SHP77 treated with DMSO at 0.1 percent for 48 hours (cell line): ENCODE measurements at places on chromosomes 2 and 18.

DNA sequence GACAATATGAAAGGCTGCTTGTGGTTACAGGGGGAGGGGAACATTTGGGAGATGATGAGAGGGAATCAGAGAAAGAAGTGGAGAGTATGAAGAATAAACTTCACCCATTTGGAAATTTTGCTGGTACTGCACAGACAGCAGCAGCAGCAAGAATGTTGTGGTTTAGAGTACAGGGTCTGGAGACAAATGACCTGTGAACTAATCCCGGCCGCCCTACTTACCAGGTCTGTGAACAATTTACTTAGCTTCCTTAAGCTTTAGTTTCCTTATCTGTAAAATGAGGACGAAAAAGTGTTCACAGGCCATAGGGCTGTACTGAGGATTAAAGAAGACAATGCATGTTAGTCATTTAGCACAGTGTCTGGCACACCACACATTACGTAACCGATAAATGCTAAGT, 685.4 kb upstream of the CELF4 start:
- DNase-seq: no peak

DNA sequence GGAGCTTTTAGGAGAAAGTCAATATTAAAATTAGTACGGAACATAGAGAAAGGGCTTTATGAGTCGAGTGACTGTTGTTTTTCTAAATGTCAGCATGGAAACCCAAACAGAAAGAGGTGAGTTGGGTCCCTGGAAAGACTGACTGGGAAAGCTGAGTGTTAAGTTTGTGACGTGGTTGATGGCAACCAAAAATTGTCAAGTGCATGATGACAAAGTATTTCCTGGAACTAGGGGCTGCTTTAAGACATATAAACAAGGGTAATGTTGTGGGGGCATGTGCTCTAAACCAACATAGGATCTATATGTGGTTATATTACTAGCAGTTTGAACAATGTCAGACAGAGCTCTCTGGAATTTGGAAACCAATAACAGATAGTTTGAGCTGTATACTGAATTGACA, 50.9 kb upstream of the GPD2 start:
- no peak for DNase-seq

- no peak for DNase-seq
Measured at GRCh38 chr18:47919916-47920315, 10.5 kb downstream of the SMAD2 start.

- no peak for DNase-seq
Measured at GRCh38 chr2:109530712-109531111, 83.1 kb downstream of the SEPTIN10 start.

GRCh38 chr2:70928366-70928765, 7.3 kb upstream of the ATP6V1B1 start:
- DNase-seq: no peak

DNA sequence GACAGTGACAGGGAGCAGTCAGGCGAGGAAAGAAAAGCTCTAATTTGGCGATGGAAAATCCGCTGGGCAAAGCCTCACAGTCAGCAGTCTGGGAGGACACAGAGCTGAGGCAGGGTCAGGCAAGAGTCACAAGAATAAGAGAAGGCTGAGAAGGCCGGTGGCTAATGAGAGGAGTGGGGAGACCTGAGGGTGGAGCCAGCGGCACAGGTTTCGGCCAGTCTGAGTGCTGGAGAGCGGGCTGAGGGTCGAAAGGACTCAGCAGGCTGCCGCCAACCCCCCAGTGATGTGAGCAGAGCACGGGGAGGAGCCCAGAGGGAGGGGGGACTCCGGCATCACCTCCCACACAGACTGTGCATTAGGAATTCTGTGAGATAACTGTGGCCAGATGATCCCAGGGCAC, 500.6 kb upstream of the MYT1L start:
- DNase-seq: no peak
